ENCODE measurements at places on chromosomes 7 and 10.
A peak's percentile ranks its signal among the peaks of the same experiment; 100 is the strongest.

- no peak for DNase-seq
Observed at GRCh38 chr10:62873866-62874265, 57.7 kb upstream of the EGR2 start.

DNA sequence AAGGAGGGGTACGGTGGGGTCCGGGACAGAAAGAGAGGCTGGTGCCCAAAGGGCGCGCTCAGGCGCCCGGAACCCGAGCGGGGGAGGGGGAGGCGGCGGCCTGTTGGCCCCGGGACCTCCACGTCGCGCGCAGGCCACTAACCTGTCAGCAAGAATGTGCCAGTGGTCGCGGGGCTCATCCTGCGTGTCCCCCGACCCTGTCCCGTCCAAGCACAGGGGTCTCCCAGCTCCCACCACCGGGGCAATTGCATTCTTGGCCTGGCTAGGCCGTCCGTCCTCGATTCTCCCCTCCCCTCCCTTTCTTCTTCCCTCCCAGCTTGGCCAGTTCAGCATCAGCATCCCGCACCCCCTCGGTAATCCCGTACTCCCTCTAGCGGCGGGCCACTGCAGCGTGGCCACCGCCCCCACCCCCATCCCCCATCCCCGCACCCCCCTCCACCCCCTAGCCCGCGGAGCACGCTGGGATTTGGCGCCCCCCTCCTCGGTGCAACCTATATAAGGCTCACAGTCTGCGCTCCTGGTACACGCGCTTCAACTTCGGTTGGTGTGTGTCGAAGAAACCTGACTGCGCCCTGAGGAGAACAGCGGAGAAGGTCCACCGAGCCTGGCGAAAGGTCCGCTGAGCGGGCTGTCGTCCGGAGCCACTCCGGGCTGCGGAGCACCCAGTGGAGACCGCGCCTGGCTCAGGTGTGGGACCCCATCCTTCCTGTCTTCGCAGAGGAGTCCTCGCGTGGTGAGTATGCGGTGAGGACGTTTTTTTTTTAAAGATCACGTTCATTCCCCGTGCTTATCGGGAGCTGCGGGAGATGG lies at the start of gene SGCE:
SGCE (minus strand) TSS at position 286 of the 810 bp plus-strand sequence; CDS start at position 251, 35 bp downstream.
- peak; percentile 84 for DNase-seq

- DNase-seq: no peak
Observed at GRCh38 chr10:42753126-42753506, 29.5 kb upstream of the BMS1 start.

DNA sequence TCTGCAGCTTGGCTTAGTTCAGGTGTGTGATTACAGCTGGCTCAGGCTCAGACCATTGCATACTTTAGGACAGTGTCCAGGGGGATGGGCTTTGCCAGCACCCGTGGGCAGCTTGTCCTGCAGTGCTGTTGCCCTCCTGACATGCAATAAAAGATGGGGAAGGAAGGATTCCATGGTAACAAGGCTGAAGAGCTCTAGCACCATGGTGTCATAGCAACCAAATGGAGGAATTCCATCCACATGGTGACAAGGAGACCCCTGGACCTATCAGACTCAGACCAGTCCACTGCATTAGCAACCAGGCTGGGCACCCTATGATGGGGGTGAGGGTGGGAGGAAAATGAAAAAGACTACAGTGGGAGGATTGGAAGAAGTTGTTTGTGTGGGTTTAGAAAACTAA lies 49.9 kb downstream of the SORCS3 start:
- DNase-seq: no peak

DNA sequence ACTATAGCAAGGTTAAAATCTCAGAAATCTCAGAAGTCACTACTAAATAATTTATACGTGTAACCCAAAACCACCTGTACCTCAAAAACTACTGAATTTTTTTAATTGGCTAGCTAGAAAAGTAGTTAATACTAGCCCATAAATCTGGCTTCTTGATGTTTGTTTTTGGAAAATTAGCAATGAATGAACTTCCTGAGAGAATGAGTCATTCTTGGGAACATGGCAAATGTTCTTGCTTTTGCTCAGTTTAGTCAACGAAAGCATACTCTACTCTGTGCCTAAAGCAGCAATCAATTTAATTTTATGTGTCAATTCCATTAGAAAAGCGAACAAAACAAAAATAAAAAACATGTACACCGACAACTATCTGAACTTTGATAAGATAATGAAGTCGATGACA lies 69.2 kb downstream of the SEMA3E start:
- no peak for DNase-seq

GRCh38 chr7:110827287-110827855 lies 263.6 kb upstream of the LRRN3 start:
- DNase-seq: no peak

GRCh38 chr7:123862775-123863174 lies 17.8 kb downstream of the HYAL4 start:
- no peak for DNase-seq

All from NCI-H1436 (cell line).